Cardiac muscle cell (in vitro differentiated cells and primary cell): ENCODE measurements at places on chromosomes 11 and 22. TPM values are rescaled to one million over a fixed set of nuclear protein-coding genes. Genes with fewer than 3 reads are reported as not detected.

PANX1 gene
- 16.5 and 18.9 TPM in 2 replicates for total RNA-seq

SMC1B gene
- 0.15 TPM in 1 of 2 replicates, not detected in the other for total RNA-seq

LRFN4 gene
- 40.6 and 50.4 TPM in 2 replicates for total RNA-seq

UBQLN3 gene
- 0.81 and 1.9 TPM in 2 replicates for total RNA-seq

PDGFB gene
- 15.3 and 18.2 TPM in 2 replicates for total RNA-seq

GRCh38 chr11:36713715-36714114, 115.7 kb upstream of the RAG2 start:
- H3K36me3 ChIP-seq = no peaks in the 10 kb centered on the region
- no peaks in the 10 kb centered on the region for H3K4me1 ChIP-seq
- H3K27ac ChIP-seq = no peak overlapping the region
- H3K27me3 ChIP-seq = no peaks in the 10 kb centered on the region
- no peak overlapping the region for H3K4me3 ChIP-seq

DNA sequence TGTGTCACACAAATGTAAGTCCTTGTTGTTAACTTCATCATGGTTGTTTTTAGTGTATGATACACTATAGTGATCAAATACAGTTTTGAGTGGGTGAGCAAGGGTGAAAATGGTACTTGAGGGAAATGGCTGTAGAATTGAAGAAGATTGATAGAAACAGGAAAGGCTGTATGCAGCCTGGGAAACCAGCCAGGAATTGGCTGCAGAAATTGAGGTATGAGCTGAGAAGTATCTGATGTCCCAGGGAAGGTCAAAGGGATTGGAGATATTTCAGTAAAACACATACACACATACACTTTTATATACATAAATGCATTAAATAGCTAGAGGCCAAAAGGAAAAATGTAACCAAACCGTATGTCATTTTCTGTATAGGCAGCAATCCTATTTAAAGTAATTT, 13.1 kb upstream of the YAP1 start:
- no peak for DNase-seq
- H3K27me3 ChIP-seq = no peaks in the 10 kb centered on the region
- no peaks in the 10 kb centered on the region for H3K36me3 ChIP-seq

GRCh38 chr11:57269571-57270021, 32.5 kb upstream of the APLNR start:
- no peaks in the 10 kb centered on the region for H3K4me1 ChIP-seq
- no peak for DNase-seq
- no peak overlapping the region for H3K4me3 ChIP-seq
- no peaks in the 10 kb centered on the region for H3K36me3 ChIP-seq
- no peak overlapping the region for H3K27ac ChIP-seq

- no peak for DNase-seq
- no peak overlapping the region for H3K4me3 ChIP-seq
- no peaks in the 10 kb centered on the region for H3K36me3 ChIP-seq
- H3K4me1 ChIP-seq = peaks cover 14% of the 10 kb centered on the region
- H3K27me3 ChIP-seq = peaks cover 15% of the 10 kb centered on the region
Observed at GRCh38 chr22:40009292-40009774, 14.6 kb downstream of the FAM83F start.

GRCh38 chr11:44571871-44572270, 6.4 kb downstream of the CD82 start:
- no peak overlapping the region for H3K4me3 ChIP-seq
- H3K27me3 ChIP-seq = no peaks in the 10 kb centered on the region
- no peak overlapping the region for H3K27ac ChIP-seq
- H3K4me1 ChIP-seq = no peaks in the 10 kb centered on the region
- DNase-seq = no peak

DNA sequence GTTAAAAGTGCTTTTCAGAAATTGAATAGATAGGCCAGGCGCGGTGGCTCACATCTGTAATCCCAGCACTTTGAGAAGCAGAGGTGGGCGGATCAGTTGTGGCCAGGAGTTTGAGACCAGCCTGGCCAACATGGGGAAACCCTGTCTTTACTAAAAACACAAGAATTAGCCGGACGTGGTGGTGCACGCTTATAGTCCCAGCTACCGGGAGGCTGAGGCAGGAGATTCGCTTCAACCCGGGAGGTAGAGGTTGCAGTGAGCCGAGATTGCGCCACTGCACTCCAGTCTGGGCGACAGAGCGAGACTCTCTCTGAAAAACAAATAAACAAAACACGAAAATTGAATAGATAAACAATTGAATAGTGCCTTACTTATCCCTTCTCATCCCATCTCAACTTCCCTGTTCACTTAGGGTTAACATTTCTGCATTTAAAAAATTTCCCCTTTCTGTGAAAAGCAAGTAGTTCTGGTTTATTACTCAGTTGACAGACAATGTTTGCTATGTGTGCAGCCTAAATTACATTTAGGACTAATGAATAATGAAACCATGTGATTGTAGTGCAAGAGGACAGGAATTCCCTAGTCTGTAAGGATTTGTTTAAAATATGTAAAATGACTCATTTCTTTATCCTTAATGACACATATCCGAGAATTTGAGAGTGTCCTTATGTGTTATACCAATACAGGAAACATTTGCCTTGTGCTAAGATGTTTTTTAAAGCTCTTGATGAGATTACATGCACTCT, 6.0 kb downstream of the RNF169 start:
- H3K27me3 ChIP-seq = no peaks in the 10 kb centered on the region
- H3K36me3 ChIP-seq = no peaks in the 10 kb centered on the region
- H3K4me3 ChIP-seq = no peak overlapping the region
- H3K4me1 ChIP-seq = peaks cover 7% of the 10 kb centered on the region
